ENCODE measurements at places on chromosomes 11 and 22. TPM values are rescaled to one million over a fixed set of nuclear protein-coding genes. Genes with fewer than 3 reads are reported as not detected.

IFITM10 gene
- total RNA-seq, result 1.3 TPM

A4GALT gene
- 0.29 TPM for total RNA-seq

ALX4 gene
- not detected for total RNA-seq

LRRC4C gene
- not detected for total RNA-seq

MRGPRD gene
- total RNA-seq, result not detected

INPP5J gene
- total RNA-seq, result not detected

APOBEC3H gene
- 46.0 TPM for total RNA-seq

CD3D gene
- 489 TPM for total RNA-seq

BTBD18 gene
- total RNA-seq, result not detected

Measured in activated CD4-positive, alpha-beta T cell treated with anti-CD3 and anti-CD28 coated beads, Interleukin-2, amount 10 ng/mL, durations not matched to agents 7 days and 5 days (primary cell).